ENCODE measurements at places on chromosomes 1 and 21.

DNA sequence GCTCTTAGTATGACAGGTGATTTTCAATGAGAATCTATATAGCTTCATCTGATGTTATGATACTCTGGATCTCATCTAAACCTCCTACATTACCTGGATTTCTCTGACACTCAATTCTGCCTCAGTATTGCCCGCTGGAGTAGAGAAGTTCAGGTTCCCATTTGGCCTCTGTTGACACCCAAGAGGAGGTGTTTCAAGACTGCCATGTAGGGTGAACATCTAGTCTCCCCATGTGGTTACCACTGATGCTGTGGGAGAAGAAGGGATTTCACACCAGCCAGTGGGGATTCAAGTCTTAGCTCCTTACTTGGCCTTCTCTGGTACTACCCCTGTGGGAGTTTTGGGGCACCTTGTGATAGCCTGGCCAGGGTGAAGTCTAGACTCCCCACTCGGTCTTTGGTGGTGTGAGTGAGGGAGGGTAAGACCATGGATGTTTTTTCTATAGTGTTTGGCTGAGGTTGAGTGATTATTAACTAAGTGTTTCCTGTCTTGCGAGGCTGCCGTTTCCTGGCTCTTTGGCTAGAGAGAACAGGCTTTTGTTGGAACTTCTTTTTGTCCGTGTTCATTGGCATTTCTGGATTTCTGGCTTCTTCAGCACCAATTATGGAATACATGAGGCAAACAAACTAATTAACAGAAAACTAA, 90.7 kb downstream of the RHOU start:
- no peak for DNase-seq

GRCh38 chr1:211620097-211620496, 41.1 kb upstream of the SLC30A1 start:
- DNase-seq, result no peak

- DNase-seq, result no peak
Measured at GRCh38 chr1:202086579-202087350, 36.0 kb upstream of the GPR37L1 start.

DNA sequence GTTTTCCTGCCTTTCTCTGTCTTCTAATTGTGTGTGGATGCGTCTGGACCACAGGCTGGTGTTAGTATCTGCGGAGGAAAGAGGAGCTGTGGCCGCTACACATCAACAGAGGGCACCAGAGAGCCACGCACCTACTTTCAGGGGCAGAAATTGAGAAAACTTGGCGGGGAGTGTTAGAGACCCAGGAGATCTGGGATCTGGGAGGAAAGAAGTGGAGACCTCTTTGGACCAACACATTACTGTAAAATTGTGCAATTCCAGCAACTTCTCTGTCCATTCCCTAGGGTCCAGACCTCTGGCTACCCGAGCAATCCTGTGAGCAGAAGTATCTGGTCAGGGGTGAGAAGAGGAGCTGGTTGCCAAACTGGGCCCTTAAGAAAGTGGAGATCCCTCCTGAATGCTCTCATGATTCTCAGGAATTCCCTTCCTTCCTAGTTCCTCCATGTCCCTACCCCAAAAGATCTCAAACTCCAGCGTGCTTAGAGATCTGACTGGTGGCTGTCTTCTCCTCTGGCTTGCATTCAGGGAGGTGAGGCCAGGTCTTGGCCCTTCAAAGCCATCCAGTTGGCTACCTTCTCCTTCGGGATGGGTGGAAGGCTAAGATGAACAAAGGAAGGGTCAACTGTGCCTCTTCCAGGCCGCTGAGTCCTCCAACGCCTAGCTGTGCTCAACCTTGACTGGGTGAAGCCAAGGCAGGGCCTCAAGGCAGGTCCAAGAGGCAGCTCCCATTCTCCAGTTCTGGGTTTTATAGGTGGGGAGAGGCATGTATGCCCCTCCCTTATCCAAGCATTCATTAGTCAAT, 1.2 kb upstream of the KIRREL1 start:
- DNase-seq, result peak; percentile 57

DNA sequence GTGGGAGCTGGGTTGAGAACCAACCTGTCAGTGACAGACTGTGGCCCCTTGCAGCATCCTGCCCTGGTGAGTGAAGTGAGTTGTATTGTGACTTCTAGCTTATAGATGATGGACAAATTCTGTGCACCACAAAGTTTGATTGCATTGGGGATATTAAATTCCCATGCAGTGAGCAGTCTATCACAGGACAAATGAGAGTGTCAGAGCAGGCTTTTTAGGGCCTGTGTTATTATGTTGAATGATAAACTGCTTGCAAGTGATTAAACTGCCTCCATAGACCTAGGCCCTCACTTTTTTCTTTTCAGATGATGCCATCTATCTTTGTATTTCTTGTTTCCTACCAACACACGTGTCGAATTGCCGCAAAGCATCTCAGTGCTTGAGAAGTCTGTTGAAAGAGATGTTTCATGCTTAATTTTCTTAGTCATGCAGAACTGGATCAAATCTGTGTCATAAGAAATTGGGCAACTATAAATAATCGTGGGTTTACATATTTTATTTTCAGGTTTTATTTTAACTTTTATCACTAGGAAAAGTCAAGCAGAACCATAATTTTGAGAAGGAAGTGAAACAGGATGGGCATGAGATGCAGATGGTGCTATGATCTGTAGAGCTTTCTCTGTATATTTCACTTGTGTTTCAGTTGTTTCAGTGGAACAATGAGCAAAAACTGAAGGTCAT, 199.2 kb downstream of the S1PR1 start:
- no peak for DNase-seq

DNA sequence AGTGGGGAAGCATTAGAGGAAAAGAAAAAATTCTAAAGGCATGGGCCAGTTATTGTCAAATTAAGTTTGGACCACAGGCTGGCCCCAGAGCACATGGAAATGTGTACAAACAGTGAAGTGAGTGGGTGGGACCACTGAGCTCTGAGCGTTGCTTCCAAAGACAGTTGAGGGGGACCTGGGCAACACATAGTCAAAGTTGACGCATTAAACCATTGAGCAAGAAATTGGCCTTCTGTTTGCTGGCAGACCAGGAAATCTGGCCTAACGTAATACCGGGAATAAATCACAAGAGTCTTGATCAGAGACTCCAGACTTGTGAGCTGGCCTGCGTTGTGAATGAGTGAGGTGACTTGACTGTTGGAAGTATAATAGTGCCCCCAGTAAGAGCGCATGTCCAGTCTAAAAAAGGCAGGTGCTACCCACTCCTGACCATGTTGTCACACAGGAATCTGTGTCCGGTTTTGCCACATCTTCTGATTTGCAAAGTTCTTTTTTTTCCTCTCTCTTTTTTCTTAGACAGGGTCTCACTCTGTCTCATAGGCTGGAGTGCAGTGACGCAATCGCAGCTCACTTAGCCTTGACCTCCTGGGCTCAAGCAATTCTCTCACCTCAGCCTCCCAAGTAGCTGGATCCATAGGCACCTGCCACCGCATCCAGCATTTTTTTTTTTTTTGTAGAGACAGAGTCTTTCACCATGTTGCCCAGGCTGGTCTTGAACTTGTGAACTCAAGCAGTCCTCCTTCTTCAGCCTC, 10.7 kb downstream of the EPHB2 start:
- no peak for DNase-seq

DNA sequence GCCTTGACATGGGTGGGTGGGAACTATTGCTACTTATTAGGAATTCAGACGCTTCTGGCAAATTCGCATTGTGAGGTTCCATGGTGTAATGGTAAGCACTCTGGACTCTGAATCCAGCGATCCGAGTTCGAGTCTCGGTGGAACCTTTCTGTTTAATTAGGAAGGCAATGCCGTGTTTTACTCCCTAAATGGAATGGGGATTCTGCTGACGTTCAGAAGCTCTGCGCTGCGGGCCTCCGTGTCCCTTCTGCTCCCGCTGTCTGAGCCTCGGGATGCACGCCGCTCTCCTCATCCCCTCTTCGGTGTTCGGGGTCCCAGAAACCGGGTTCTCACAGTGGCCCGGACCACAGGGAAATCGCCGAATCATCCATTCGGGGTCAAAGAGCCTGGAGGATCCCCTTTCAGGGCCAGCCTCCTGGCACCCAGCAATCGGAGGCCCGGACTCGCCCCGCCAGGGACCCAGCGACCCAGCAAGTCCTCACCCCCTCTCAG, 280.3 kb downstream of the FAM72C start:
- DNase-seq, result no peak

GRCh38 chr1:93296555-93297154, 49.1 kb upstream of the DR1 start:
- DNase-seq, result no peak

DNA sequence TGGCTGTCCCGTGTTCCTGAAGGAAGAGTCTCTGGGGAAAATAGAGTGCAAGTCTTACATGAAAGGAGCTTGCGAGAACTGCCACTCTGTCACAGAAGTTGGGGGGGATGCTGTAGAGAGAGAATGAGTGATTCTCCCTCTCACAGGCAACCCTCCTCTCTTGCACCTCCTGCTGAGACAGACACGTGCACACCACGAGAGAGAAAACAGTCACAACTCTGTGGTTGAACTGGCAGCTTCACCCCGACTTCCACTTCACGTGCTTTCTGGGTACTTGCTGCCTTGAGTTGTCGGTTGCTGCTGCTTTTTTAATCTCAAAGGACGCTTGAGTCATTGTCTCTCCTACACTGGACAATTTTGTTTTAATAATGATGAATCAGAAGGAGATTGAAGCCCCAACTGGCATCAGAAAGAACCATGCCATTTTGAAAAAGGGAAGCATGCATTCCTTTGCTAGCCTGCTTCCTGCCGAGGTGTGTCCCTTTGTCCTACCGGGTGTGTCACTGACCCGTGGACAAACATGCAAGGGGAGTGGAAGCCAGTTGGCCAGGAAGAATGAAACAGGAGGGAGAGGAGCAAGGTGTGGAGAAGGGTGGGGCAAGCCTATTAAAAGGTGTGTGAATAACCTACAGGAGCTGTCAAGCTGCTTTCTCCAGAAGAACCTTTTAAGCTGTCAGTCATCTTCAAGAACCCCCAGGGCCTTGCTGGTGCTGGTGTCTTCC, 164.2 kb downstream of the CACNA1E start:
- DNase-seq, result no peak

GRCh38 chr1:28104866-28105467, 16.6 kb upstream of the EYA3 start:
- DNase-seq, result no peak

DNA sequence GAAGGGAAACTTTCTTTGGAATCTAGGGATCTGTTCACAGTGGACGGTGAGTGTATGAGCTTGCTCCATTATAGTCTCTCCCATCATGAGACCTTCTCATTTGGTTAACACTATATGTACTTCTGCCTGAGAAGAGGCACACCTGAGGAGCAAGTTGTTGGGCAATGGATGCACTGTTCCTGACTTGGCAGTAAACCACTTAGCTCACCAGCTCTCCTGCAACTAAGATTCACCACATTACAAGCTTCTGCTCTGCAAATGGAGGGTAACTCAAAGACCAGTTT, 10.2 kb downstream of the MACF1 start:
- DNase-seq, result no peak

GRCh38 chr1:201530741-201531531, 8.0 kb upstream of the NAV1 start:
- peak; percentile 73 for DNase-seq

Measured in Kasumi-1 (cell line).